ENCODE measurements at places on chromosomes 16 and 17.

DNA sequence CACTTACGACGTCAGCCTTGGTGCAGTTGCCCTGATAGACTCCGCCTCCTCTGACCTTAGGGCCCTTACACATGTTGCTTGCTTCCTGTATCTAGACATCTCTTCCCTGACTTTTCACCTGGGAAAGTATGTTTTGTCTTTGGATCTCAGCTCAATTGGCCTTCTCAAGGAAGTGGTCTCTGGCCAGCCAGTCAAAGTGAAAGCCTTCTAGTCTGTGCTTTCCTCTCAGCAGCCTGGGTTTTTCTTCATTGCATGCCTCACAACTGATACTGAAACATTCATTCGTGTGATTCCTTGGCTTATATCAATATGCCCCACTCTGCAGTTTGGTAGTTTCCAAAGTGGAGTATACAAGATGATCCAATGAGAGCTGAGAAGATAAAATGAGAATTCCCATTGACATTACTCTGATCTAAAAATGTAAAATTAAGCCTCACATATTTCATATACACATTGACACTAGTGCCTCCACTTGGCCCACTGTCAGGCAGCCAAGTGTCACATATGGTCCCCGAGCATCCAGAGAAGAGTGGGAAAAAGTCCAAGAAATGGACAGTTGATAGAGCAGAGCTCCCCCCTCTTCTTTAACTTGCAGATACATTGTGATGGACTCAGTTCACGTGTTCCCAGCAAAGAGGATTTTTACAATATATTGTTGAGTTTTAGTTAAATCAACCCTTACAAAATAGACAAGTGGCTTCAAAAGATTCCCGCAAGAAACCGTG, 371.2 kb upstream of the ASIC2 start:
- DNase-seq, result peak; percentile 23

DNA sequence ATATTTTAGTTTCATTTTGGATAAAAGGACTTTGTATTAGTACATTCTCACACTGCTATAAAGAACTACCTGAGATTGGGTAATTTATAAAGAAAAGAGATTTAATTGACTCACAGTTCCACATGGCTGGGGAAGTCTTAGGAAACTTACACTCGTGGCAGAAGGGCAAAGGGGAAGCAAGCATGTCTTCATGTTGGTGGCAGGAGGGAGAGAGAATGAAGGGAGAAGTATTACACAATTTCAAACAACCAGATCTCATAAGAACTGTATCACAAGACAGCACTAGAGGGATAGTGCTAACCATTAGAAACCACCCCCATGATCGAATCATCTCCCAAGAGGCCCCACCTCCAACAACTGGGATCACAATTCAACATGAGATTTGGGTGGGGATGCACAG, 142.9 kb downstream of the USP31 start:
- DNase-seq, result no peak

DNA sequence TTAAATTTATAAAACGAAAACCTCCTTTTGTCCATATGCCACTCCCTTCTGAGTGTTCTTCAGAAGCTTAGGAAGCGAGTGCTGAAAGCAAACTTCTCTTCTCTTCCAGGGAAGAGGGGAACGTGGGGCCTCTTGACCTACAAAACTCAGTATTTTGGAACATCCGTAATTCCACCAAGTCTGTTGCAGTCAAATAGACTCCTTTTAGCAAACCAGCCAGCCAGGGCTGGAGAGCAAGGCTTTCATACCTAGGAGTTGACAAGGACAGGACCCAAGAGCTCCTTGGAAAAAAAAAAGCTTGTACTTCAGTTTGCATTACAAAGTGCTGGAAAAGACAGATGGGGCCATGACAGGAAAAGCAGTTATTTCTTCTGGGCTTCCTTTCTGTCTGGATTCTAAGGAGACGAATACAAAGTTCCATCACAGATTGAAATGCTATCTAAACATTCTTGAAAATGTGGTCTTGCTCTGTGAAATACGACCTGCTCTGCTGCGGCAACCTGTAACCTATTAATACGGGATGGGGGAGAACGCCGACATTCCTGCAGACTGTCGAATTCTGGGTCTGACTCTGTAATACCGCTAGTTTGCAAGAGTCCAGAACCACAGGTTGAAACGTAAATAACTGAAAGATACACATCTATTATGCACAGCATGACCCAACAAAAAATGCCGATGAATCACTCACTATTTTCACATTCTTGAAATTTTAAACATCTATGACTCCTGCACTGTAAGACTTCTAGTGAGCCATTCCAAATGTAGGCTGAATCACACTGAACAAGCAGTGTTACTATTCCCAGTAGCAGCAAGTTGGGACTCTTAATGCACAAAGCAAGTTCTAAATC, 20.6 kb downstream of the VPS53 start:
- DNase-seq, result no peak

- peak; percentile 59 for DNase-seq
Observed at GRCh38 chr16:83187405-83187804, 560.6 kb downstream of the CDH13 start.

DNA sequence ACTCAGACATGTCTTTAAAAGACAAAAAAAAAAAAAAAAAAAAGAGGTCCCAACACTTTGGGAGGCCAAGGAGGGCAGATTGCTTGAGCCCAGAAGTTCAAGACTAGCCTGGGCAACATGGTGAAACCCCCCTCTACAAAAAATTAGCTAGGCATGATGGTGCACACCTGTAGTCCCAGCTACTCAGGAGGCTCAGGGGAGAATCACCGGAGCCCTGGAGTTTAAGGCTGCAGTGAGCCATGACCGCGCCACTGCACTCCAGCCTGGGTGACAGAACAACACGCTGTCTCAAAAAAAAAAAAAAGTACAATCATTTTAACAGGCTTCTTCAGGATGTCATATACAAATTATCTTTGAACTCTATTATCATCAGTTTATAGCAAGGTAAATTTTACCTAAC, 22.0 kb downstream of the C16orf87 start:
- DNase-seq, result no peak

DNA sequence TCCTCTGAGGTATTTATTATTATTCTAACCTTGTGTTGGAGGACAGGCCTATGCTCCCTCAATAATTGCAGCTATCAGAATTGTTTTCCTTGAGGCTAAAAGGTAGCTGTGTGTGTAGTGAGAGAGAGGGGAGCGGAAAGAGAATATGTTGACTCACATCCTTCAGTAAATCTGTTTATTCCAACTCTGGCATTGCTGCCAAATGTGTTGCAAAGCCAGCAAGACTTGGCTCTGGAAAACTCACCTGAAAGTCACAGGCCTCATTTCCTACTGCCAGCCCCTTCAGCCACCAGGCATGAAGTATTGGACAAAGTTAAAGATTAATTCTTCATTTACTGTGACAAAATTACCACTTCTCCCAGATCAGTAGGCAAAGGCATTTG, 9.6 kb downstream of the CA10 start:
- no peak for DNase-seq

GRCh38 chr17:75228847-75229246, 23.4 kb downstream of the NUP85 start:
- no peak for DNase-seq

DNA sequence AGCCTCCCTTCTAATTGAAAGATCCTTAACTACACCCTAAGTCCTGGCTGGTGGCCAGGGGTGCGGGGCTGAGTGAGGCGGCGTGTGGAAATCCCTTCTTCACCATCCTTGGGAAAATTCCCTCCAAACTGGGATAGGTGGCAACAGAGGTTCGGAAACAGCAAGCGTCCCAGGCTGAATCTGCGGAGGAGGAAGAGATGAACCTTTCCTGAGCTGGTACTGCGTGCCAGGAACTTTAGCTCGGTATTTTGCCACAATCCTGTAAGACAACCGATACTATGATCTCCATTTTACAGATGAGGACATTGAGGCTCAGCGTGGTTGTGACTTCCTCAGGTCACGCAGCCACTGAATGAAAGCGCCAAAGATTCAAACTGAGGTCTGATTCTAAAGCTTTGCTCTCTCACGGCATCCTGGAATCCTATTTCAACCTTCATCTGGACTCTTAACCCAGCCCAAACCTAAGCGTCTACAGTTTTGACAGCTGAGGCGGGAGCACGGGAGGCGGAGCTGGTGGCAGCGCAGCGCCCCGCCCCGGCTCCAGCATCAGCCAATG, 583 bp upstream of the CYLD start:
- no peak for DNase-seq

- no peak for DNase-seq
Observed at GRCh38 chr16:89166696-89167424, 4.7 kb upstream of the CDH15 start.

GRCh38 chr17:66885417-66885816, 50.5 kb downstream of the CACNG5 start:
- DNase-seq, result no peak

DNA sequence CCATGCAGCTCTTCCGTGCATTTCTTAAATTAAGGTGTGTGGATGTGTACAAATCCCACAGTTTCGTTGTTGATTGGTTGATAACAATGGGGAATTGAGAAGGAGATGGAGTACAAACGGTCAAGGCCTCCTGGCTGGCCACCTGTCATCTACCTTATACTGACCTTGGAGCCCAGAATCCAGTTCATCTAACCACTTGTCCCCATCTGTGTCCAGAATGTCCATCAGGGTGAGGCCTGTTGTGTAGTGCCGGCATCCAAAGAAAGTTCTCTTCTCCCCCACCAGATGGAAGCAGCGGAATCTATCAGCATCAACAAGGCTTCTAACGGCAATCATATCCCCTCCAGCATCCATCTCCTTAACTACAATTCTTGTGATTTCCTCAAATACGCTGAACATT, 1.5 kb downstream of the GSDMB start:
- DNase-seq, result no peak

DNA sequence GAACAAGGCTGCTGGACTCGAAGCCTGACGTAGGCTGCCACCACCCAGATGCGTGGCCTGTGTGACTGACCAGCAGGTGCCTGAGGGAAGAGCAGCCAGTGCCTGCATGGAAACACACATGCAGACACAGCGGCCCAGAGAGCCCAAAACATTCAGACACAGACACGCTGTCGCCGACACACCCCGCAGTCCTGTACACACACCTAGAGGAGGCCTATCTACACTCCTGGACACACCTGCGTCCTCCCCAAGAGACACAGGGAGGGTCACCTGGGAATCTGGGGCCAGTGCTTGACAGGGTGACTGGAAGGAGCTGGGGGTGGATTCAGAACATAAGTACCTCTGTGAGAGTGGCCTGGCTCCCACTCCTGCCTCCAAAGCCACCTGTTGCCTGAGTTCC, 6.1 kb upstream of the TSPOAP1 start:
- peak; percentile 35 for DNase-seq

Measured in activated CD4-positive, alpha-beta T cell treated with anti-CD3 and anti-CD28 coated beads, Interleukin-2, Interleukin-4, amounts not matched to agents 100 ng/mL and 50 ng/mL, durations not matched to agents 16 hours and 8 hours (primary cell).